ENCODE measurements at places on chromosomes 6 and 20. TPM values are rescaled to one million over a fixed set of nuclear protein-coding genes. Genes with fewer than 3 reads are reported as not detected.

DNA sequence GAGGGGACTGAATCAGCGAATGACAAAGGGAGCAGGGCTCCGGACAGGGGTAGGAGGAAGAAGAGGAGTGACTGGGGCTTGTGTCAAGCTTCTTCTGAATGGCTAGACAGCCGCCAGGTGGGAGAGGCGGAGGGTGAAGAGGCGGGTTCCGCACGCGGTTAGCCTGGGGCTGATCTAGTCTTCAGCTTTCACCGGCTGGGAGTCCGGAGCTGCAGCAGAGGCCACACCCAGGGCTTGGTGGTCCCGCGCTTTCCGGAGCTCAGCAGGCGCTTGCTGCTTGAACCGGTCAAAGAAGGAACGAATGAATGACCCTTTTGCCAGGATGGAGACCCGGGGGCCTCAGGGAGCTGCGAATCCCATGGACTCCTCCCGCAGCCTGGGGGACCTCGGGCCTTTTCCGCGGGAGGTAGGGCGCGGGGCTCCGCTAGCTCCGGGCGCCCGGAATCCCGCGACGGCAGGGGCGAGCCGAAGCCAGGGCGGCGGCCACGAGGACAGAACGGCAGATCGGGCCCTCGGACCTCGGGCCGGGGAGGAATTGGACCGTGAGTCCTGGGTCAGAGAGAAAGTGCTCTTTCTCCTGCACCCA, at the start of gene C6orf141:
Gene C6orf141 (plus strand): TSS at position 177 of the 586 bp plus-strand sequence. CDS start 125 bp downstream, at position 302.
- H3K27ac ChIP-seq = no peak within 1 kb of the TSS
- H3K36me3 ChIP-seq = no peaks in the 10 kb centered on the region
- H3K4me1 ChIP-seq = peaks cover 16% of the 10 kb centered on the region
- no peaks in the 10 kb centered on the region for H3K27me3 ChIP-seq
- H3K4me3 ChIP-seq = peak within 1 kb of the TSS; percentile 65
- DNase-seq = no peak

DNA sequence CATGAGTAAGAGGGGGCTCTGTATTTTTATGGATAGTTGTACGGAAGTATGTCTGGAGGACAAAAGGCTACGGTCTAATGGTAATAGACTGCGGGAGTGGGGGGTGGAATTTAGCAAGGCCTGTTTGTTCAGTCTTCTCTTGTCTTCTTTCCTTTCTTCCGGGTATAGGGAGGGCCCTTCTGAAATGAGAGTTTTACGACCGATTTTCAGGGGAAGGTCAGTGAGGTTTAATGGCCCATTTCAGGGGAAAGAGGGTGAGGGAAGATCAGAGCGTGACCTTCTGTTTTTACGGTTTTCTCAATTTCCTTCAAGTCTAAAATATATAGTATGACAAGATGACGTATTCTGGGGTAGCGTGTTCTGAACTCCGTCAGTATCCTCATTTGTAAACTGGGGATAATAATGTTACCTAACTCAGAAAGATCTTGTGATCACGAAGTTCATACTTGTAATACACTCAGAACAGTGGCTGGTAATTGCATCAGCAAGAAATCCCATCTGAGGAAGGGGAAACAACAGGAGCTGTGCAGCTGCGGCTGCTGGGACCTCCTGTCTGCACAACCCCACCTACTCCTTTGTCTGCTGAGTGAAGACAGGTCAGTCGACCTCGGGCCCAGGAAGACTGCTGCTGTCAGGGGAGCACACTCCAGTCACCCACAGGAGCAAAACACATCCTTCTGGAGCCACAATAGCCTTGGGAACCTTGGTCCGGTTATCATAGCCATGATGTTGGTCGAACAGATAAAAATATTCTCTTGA, 90.4 kb downstream of the MAP3K7 start:
- DNase-seq = no peak
- H3K36me3 ChIP-seq = no peaks in the 10 kb centered on the region
- H3K27me3 ChIP-seq = no peaks in the 10 kb centered on the region
- no peak overlapping the region for H3K4me3 ChIP-seq
- H3K27ac ChIP-seq = no peak overlapping the region
- no peaks in the 10 kb centered on the region for H3K4me1 ChIP-seq

DNA sequence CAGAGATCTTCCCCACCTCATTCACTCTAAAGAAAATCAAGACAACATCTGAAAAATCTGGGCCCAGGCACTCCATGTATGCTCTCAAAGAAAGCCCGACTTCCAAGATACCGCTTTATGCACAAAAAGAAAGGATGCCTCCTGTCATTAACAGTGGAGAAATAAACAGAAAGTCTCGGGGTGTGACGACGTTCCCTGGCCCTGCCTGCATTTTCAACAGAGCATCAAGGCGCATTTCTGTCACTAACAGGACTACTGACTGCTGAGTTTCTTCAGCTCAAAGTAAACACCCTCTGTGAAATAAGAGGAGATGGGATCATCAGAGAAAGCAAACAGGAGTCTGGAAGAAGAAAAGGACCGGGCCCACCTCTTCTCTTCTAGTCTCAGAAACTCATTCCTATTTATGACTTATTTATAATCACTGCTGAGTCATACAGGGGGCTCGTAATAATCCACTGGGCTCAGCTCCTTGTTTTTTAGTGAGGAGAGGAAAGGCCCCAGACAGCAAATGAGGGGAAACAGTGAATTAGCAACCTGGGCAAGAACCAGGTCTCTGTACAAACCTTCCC, 99.7 kb downstream of the ZMYND8 start:
- DNase-seq = no peak
- peak overlapping the region; percentile 56 for H3K27ac ChIP-seq
- no peaks in the 10 kb centered on the region for H3K27me3 ChIP-seq
- H3K4me1 ChIP-seq = peaks cover 63% of the 10 kb centered on the region
- peak overlapping the region; percentile 40 for H3K4me3 ChIP-seq
- peaks cover 6% of the 10 kb centered on the region for H3K36me3 ChIP-seq

- H3K4me1 ChIP-seq = no peaks in the 10 kb centered on the region
- no peak for DNase-seq
- H3K27me3 ChIP-seq = no peaks in the 10 kb centered on the region
- H3K36me3 ChIP-seq = no peaks in the 10 kb centered on the region
Observed at GRCh38 chr6:126983779-126984178, 134.7 kb upstream of the RSPO3 start.

DNA sequence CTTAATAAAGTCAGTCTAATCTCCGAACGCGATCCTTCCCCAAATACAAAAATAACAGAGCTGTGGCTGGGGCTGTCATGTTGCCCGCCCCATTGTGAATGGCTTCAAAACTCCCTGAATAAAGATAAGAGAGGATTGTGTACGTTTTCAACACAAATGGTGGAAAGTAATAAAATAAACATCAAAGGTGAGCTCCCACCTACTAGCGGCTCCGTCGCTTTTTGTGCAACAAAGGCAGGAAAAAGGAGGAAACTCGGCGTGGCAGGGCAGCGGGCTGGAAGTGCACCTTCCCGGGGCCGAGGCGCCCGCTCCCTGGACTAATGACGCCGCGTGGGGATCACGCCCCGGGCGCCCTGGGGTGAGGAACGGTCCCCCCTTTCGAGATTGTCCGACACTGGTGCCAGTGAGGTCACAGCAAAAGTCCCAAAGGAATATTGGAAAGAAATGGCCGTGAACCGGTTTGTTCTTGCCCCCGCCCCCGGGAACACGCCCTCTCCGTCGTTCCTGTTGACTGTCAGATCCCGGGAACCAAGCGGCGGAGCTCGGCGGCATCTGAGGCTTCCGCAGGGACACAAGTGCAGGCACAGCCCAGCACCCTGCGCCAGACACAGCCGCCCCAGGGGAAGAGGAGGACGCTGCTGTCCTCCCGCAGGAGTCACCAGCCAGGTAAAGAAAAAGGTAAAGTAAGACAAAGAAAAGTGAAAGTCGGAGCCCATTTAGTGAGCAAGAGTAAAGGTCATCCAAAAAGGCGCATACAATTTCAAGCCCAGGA, 1.1 kb upstream of the FOXQ1 start:
- no peak for DNase-seq
- no peaks in the 10 kb centered on the region for H3K36me3 ChIP-seq
- peak overlapping the region; percentile 64 for H3K4me3 ChIP-seq
- H3K4me1 ChIP-seq = no peaks in the 10 kb centered on the region
- peaks cover 7% of the 10 kb centered on the region for H3K27me3 ChIP-seq
- H3K27ac ChIP-seq = no peak overlapping the region

DNA sequence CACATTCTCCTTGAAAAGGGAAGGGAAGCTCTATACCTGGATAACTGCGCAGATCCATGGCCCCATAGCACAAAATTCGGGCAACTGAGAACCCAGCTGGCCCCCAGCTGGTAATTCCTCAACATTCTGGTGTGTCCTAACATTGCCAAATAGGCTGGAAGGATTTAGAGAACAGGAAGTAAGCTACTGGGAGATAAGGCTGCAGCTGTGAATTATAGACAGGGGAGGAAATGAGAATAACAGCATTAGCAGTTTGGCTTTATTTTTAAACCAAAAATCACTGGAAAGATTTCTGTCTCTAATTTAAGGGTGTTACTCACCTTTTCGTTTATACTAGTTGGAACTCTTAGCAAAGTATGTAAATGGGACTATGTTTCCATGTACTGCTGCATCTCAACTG, 97.2 kb downstream of the TULP4 start:
- H3K27ac ChIP-seq = peak overlapping the region; percentile 35
- no peaks in the 10 kb centered on the region for H3K27me3 ChIP-seq
- H3K4me3 ChIP-seq = no peak overlapping the region
- DNase-seq = no peak
- peaks cover 5% of the 10 kb centered on the region for H3K36me3 ChIP-seq

Gene NNAT
- total RNA-seq = 0.81 TPM

- peaks cover 6% of the 10 kb centered on the region for H3K4me1 ChIP-seq
- H3K27me3 ChIP-seq = no peaks in the 10 kb centered on the region
- DNase-seq = no peak
- H3K4me3 ChIP-seq = peak overlapping the region; percentile 74
- no peaks in the 10 kb centered on the region for H3K36me3 ChIP-seq
Observed at GRCh38 chr6:4774715-4775493, 1.3 kb upstream of the CDYL start.

Gene MYMX
- total RNA-seq = not detected

Gene GSTA1
- not detected for total RNA-seq

GRCh38 chr6:34414999-34415858, 10.6 kb downstream of the RPS10 start:
- H3K27me3 ChIP-seq = no peaks in the 10 kb centered on the region
- peak overlapping the region; percentile 49 for H3K4me3 ChIP-seq
- peaks cover 28% of the 10 kb centered on the region for H3K36me3 ChIP-seq
- DNase-seq = peak; percentile 38
- H3K27ac ChIP-seq = peak overlapping the region; percentile 44
- peaks cover 6% of the 10 kb centered on the region for H3K4me1 ChIP-seq

Gene LY6G6D
- not detected for total RNA-seq

DNA sequence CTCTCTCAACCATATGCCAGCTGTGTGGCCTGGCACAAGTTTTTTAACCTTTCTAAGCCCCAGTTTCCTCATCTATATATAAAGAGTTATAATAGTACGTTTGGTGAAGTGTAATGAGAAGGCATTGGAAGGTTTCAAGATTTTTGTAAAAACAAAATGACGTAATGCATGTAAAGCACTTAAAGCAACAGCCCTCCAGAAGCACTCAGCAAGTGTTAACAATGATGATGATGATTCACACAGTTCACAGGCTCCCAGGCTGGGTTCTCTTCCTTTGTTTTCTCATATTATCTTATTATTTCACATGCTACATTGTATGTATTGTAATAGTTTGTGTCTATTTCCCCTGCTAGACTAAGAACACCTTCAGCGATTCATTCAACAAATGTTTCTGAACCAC, 6.2 kb downstream of the CEP250 start:
- no peak for DNase-seq
- H3K27ac ChIP-seq = no peak overlapping the region
- peaks cover 11% of the 10 kb centered on the region for H3K36me3 ChIP-seq
- no peak overlapping the region for H3K4me3 ChIP-seq

DNA sequence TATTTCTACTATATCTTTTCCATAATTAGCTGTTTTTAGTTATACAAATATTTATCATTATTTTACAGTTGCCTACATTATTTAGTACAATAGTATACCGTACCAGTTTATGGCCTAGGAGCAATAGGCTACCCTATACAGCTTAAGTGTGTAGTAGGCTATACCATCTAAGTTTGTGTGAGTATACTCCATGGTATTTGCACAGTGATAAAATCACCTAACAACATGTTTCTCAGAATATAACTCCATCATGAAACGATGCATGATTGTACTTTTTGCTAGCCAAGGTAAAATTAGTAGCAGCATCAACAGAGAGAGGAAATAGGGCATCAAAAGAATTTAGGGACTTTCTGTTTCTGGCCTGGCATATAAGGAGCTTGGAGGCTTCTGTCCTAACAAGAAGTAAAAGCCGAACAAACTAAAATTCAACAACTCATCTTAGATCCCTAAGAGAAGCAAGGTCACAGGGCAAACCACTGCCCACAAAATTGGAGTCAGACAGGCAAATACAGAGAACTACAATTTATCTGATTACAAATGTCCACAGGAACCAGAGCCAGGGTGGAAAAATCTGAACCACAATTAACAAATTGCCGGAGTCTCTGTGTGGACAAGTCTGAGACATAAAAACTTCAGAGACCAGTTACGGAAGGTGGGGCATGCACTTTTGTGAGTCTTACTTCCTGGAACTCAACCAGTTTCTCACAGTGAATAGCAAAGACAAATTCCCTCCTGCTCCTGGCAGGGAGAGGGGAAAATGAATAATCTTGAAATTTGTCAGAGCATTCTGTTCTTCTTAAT, 671.4 kb downstream of the RFPL4B start:
- no peak overlapping the region for H3K4me3 ChIP-seq
- DNase-seq = no peak
- H3K27me3 ChIP-seq = no peaks in the 10 kb centered on the region
- peaks cover 19% of the 10 kb centered on the region for H3K4me1 ChIP-seq

DNA sequence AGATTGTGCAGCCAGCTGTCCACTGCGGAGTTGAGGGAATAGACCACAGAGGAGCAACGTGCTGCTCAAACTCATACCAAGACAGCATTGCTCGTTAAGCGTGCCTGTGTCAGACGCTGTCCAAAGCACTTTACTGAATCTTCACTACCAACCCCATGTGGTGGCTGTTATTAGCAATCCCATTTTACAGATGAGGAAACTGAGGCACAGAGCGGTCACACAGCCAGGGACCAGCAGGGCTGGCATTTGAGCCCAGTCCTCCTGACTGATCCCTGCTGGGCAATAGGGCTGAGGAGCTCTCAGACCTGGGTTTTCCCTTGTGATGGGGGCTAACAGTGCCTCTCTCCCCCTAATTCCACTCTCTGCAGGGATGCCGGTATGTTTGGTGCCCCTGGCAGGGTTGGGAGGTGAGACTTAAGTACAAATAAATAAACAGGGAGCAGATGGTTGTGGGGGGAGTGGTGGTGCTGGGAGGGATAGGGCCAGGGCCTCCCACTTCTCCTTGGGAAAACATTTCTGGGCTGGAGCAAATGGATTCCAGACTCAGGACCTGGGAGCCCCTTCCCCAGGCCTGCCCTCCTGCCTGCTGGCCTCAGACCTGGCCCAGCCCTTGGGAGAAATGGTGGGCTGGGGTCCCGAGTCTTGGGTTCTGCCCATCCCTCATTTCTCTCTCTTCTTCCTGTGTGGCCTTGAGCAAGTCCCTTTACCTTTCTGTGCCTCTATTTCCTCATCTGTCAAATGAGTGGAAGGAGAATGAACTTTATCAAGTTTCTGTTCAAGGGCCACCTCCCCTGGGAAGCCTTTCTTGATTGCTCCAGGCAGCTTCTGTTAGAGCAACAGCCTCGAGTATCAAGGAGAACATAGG, 17.7 kb downstream of the SRXN1 start:
- no peak overlapping the region for H3K4me3 ChIP-seq
- H3K36me3 ChIP-seq = no peaks in the 10 kb centered on the region
- no peaks in the 10 kb centered on the region for H3K27me3 ChIP-seq
- H3K4me1 ChIP-seq = no peaks in the 10 kb centered on the region
- H3K27ac ChIP-seq = no peak overlapping the region
- no peak for DNase-seq

Gene TBXT
- not detected for total RNA-seq

All from thoracic aorta (tissue), 2 donors.